ENCODE measurements at places on chromosomes 12 and 14.

GRCh38 chr12:65391711-65392110 is 113.2 kb downstream of the MSRB3 start:
- no peak for DNase-seq

DNA sequence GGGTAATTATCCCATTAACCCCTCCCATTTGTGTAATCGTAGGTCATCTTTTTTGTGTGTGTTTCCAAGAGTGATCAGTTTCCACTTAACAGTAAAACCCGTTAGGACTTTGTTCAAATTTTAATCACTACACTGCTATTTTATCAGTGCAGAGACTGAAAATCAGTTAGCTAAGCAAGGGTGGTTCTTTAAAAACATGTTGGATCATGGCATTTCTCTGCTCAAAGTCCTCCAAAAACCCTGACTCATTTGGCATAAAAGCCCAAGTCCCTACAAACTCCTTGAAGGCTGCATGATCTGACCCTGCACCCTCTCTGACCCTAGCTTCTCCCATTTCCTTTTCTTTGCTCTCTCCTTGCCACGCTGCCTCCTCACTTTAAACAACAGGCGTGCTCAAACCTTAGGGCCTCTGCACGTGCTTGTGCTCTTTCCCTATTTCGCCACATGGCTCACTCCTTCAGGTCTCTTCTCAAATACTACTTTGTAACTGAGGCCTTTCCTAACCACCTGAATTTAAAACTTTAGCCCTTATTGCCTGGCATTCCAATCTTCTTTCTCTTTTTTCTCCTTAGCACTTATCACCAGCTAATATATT is 13.2 kb upstream of the OVCH1 start:
- no peak for DNase-seq

- no peak for DNase-seq
Measured at GRCh38 chr12:76544601-76545261, 14.8 kb downstream of the OSBPL8 start.

- DNase-seq: no peak
Measured at GRCh38 chr12:74971201-74971600, 238.4 kb downstream of the KCNC2 start.

GRCh38 chr12:57205931-57206330 is 10.7 kb upstream of the NXPH4 start:
- no peak for DNase-seq

GRCh38 chr12:67452119-67452805 is 183.1 kb downstream of the CAND1 start:
- no peak for DNase-seq

GRCh38 chr12:105933671-105934665 is 204.8 kb downstream of the NUAK1 start:
- DNase-seq: peak; percentile 92

- no peak for DNase-seq
Measured at GRCh38 chr12:57825451-57825850, 6.9 kb upstream of the AVIL start.

DNA sequence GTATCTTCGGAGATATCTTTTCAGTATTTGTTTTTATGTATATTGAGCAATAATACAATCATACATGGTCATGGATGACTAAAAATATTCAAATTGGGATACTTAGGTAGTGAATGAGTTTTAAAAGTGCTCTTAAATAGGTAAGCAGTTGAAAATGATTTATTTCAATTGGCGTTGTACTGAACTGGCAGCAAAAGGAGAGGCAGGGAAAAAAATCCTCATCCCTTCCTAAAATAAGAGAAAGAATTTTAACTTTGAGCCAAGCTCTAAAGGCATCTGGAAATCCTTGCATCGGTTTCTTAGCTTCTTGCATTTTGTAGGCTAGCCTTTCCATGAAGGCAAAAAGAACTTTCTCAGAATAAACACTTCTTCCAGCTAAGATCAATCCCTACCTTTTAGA is 125.2 kb downstream of the MGST1 start:
- no peak for DNase-seq

GRCh38 chr12:112798048-112798760 is 6.7 kb downstream of the RPH3A start:
- no peak for DNase-seq

DNA sequence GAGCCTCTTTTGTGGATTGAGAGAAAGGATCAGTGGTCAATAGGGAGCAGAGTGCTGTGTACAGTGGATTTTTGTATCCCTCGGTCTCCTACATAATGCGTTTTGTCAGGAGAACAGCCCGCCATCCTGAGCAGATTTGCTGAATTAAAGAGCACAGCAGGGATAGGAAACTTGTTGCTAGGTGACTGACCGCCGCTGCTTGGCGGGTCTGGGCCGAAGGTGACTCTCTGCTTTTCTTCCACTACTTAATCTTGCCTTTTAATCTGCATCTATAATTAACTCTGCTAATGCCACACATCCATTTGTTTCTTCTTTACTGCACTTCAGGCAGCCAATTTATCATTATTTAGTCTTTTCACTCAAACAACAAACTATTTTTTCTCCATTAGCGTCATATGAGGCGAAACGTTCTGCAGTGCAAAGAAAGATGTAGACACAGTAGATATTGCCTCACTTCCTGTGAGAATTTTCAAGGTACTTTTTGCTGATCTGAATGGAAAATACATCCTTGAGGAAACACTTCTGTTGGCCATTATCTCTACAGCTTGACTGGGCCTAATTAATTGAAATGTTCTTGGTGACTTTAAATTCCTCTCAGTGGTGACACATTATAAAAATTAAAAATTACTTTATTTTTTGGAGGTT is 108.0 kb downstream of the PPM1A start:
- DNase-seq: no peak

DNA sequence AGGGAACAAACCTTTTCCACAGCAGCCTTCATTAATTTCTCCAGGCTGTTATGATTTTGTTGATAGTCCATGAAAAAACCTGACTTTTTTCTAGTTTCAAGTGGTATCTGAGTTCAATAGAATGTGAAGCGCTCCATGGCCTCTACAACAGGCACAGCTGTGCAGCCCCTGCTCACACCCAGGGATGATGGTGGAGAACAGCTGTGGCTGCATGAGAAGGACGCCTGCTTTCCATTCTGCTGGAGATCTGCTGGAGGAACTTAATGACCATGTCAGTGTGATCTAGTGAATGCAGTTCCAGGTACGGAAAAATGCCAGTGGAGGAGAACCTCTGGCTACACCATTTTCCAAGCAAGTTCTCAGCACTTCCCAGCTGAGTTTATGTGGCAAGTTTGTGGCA is 80.6 kb downstream of the PIWIL1 start:
- no peak for DNase-seq

- no peak for DNase-seq
Measured at GRCh38 chr12:94380507-94380906, 79.2 kb downstream of the CEP83 start.

DNA sequence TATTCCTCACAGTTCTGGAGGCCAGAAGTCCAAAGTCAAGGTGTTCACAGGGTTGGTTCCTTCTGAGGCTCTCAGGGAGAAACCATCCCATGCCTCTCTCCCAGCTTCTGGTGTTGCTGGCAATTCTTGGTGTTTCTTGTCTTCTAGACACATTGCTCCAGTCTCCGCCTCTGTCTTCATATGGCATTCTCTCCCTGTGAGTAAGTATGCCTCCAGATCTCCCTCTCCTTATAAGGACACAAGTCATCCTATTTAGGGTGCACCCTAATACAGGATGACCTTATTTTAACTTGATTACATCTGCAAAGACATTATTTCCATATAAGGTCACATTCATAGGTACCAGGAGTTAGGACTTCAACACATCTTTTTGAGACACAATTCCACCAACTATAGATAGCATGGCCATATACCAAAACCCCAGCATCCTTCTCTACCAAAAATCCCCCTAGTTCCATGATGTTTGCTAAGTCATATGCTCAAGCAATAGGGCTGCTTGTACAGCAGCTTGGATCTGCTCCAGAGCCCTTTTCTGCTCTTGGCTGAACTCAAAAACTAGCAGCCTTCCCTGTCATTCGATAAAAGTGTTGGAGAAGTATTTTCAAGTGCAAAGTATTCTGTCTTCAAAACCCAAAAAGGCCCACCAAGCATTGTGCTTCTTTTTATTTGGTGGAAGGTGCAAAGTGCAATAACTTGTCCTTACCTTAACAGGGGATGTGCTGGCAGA is 79.2 kb upstream of the CMKLR1 start:
- no peak for DNase-seq

DNA sequence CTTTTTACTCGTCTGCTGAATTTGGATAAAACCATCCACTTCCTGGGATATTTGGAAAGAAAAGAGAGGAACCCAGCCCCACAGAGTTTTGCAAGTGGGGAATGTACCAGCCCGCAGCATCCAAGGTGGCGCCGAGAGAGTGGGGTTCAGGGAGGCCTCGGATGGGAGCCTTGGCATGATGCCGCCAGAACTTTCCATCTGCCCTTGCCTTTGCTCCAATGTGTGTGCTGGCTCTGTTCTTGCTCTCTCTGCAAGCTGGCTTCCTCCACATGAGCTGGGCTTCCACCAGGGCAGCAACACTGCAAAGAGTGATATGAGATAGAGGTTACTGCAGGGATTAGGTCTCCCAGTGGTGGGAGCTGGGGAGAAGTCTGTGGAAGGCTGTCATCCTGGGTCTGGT is 6.6 kb upstream of the SERPINA12 start:
- DNase-seq: no peak

DNA sequence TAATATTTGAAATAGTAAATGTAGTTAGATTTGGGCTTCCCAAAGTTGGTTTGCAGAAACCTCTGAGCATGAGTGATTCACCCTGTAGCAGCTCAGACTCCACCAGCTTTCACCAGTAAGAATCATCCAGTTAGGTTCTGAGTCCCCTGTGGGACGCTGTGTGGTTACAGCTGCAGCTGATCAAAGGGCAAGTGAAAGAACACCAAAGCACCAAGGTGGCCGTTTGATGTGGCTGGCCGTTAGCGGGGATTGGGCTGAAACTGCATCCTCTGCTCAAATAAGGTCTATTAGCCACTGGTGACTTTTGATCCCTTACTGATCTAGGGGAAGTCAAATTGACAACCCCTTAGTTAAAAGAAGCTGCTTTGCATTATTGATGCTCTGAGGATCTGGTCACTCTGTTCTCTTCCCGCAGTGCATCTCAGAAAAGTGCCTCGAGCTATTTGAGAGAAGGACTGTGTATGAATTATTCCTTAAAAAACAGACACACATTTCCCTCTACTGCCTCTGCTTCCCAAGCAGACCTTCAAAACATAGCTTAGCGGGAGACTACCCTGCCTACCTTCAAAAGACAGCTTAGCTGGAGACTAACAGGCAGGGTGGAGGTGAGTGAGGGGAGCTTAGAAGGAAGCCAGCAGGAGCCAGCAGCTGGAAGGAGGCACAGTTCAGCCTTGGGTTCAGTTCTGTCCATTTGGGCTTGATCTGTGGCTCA is 3.7 kb downstream of the ABHD12B start:
- no peak for DNase-seq

GRCh38 chr14:98345161-98345560 is 926.8 kb downstream of the BCL11B start:
- DNase-seq: no peak

DNA sequence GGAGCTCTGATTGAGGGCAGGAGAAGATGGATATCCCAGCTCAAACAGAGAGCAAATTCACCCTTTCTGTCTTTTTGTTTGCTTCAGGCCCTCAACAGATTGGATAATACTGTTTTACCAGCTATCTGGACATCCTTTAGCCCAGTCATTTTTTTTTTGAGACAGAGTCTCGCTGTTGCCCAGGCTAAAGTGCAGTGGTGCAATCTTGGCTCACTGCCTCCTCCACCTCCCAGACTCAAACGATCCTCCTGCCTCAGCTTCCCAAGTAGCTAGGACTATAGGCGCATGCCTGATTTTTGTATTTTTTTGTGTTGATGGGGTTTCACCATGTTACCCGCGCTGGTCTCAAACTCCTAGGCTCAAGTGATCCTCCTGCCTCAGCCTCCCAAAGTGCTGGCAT is 40.8 kb downstream of the ARF6 start:
- no peak for DNase-seq

DNA sequence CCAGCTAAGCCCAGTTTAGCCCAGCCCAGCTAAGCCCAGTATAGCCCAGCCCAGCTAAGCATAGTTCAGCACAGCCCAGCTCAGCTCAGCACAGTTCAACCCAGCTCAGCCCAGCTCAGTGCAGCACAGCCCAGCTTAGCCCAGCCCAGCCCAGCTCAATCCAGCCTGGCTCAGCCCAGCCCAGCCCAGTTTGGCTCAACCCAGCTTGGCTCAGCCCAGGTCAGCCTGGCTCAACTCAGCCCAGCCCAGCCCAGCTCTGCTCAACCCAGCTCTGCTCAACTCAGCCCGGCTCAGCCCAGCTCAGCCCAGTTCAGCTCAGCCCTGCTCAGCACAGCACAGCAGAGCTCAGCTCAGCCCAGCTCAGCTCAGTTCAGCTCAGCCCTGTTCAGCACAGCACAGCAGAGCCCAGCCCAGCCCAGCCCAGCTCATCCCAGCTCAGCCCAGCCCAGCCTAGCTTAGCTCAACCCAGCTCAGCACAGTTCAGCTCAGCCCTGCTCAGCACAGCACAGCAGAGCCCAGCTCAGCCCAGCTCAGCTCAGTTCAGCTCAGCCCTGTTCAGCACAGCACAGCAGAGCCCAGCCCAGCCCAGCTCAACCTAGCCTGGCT is 330.9 kb downstream of the TMEM121 start:
- no peak for DNase-seq

GRCh38 chr12:41407232-41407799 is 219.2 kb downstream of the PDZRN4 start:
- no peak for DNase-seq

GRCh38 chr12:11660624-11661023 is 11.2 kb downstream of the ETV6 start:
- no peak for DNase-seq

DNA sequence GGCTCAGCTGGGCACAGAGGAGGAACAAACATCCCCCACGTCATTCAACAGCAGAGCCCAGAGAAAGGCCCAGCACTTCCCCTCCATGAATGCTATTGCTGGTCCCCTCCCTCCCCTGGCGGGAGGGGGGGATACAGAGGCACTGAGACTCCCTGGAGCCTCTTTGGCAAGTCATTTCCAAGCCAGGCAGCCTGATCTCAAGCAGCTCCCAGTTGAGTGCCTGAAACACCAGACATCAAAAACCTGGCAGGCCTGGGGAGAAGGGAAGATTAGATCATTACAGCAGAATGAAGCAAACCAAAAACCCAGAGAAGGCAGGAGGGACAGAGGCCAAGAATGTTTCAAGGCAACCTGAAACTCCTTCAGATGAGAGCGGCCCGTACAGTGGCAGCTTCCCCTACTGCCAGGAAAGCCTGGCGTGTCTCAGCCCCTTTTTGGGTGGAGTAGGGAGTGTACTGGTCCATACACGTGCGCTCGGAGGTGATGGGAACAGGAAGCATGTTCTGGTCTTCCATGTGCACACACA is 92.1 kb downstream of the LRRC74A start:
- peak; percentile 93 for DNase-seq

DNA sequence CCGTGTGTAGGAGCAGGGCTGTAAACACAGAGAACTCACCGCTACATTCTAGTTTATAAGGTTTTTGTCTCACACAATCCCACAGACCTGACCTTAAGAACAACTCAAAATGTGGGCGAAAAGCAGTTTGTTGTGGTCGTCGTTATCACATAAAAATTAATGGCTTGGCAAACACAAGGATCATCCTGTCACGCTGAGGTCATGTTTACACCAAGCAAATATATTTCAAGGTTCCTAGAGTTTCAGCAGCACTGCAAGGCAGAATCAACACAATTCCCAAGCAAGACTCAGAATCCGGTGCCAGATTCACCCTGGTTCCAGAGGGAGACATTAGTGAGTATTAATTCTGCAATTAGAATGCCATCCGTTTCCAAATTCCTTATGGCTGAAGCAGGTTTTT is 30.1 kb upstream of the MAP1LC3B2 start:
- DNase-seq: peak; percentile 23
